Testis (tissue), 5 donors: ENCODE measurements at places on chromosomes 5 and 9.

DNA sequence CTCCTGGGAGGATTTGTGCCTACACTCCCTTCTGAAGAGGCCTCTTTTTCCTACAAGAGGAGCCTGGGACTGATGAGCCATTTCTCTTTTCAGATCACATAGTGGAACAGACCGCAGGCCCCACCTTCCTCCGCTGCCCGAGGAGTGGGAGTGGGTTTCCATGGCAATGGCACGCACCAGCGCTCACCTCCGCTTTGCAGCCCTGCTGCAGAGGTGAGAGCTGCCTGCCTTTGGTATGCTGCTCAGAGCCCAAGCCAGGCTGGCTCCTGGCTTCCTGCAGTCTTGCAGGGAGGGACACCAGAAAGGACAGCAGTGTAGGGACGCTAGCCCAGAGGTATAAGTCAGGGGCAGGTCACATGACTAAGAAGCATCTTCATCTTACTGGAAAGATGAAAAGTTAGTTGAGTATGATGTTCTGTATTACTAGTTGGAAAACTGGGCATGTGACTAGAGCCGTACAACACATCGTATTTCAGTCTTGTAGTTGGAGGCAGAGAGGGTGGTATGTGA lies 12.4 kb downstream of the PTTG1 start:
- no peak for DNase-seq

GRCh38 chr9:136047775-136048559 lies 47.1 kb downstream of the NACC2 start:
- DNase-seq: no peak

DNA sequence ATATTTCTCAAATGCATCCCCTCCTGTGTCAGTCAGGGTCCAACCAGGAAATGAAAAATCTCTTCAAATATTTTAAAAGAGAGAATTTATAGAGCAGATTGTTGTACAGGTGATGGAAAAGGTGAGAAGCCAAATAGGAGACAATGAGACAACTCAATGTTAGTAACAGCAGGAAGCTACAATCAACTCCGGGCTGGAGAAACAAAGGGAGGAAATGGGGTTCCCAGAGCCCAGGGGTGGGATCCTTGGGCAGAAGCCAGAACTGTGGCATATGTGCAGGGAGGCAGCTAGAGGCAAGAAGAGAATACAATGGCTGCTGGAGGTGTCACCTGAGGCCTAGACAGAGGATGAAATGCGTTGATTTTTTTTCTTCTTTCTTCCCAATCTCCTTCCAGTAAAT lies 361.8 kb upstream of the ACTBL2 start:
- no peak for DNase-seq

- no peak for DNase-seq
These were observed 50.5 kb downstream of the DAPK1 start for GRCh38 chr9:87548159-87548558.

DNA sequence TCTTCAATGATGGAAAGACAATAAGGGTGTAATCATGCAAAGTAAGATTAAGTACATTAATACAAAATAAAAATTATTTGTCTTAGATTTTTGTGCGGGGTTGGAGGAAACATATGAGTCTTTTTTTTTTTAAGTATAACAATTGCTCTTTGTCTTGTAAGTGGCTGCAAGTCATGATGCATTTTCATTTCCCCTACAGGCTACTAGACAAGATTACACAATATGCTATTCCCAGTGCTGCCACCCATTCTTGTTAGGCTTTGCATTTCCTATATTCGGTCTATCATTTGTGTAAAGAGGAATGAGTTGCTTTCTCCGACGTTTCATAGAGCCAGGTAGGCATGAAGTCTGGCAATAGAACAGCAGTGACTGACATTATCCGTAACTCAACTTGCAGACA lies 294.2 kb upstream of the CYLC2 start:
- no peak for DNase-seq
